ENCODE measurements at places on chromosomes 1 and 21.
A peak's percentile ranks its signal among the peaks of the same experiment; 100 is the strongest.

DNA sequence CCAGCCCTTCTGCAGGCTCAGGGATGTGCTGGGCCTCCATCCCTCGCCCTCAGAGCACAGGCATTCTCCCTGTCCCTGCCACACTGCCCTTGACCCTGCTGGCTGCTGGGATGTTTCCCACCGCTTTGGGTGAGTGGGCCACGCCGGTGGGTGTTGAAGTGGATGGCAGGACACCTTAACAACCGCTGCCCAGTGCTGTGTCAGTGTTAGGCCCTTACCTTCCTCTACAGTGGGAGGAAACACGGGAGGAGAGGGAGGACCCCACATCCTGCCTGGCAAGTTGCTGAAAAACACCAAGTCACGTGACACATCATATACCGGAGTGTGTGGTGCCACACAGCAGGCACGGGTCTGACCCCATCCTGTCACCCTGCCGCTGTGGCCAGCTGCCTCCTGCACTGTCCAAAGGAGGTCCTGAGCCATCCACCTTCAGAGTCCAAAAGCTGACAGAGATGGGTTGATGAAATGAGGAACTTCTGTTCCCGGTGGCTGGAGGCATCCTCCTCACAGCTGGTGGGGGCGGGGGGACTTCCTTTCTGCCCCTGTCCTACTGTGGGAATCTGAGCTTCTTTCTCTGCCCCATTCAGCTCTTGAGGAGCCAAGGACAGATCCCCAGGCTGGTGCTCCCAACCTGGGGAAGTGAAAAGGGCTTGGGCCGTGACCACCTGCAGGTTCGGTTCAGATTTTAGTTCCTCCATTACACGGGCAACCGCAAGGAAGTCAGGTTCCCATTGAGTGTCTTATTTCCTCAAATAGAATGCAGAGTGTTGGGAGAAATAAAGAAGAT, 3.2 kb upstream of the THEMIS2 start:
- DNase-seq: no peak

- DNase-seq: no peak
Observed at GRCh38 chr21:34574601-34575529, 40.0 kb downstream of the RCAN1 start.

- DNase-seq: no peak
Observed at GRCh38 chr1:111602302-111602701, 17.3 kb upstream of the RAP1A start.

GRCh38 chr21:17901458-17902079, 82.4 kb upstream of the C21orf91 start:
- no peak for DNase-seq

GRCh38 chr21:45470087-45470515, 65.1 kb downstream of the COL18A1 start:
- no peak for DNase-seq

DNA sequence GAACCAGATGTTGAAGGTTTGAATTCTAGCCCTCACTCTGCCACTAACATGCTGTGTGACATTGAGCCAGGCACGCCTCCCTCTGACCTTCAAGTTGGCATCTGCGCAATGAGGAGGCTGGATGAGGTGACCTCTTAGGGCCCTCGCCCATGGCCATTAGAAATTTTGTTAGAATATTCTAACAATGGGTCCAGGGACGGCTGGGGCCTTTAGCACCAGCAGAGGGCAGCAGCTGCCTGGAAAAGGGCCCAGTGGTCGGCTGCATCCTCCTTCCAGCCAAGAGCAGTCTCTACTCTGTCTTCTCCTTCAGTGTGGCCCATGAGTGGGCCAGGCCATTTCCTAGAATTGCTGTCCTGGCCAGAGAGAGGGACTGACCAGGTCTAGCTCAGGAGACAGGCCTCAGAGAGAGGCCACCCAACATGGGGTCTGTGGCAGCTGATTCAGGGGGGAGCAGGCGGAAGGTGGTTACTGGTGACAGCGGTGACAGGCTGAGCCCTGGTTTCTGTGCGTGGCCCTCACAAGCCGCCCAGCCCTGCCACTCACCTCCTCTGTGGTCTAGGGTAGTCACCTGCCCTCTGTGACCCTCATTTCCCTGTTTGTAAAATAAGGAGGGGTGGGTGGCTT, 101.3 kb upstream of the ACTL8 start:
- DNase-seq: no peak

GRCh38 chr1:3054474-3054873, 14.5 kb upstream of the PRDM16 start:
- no peak for DNase-seq

DNA sequence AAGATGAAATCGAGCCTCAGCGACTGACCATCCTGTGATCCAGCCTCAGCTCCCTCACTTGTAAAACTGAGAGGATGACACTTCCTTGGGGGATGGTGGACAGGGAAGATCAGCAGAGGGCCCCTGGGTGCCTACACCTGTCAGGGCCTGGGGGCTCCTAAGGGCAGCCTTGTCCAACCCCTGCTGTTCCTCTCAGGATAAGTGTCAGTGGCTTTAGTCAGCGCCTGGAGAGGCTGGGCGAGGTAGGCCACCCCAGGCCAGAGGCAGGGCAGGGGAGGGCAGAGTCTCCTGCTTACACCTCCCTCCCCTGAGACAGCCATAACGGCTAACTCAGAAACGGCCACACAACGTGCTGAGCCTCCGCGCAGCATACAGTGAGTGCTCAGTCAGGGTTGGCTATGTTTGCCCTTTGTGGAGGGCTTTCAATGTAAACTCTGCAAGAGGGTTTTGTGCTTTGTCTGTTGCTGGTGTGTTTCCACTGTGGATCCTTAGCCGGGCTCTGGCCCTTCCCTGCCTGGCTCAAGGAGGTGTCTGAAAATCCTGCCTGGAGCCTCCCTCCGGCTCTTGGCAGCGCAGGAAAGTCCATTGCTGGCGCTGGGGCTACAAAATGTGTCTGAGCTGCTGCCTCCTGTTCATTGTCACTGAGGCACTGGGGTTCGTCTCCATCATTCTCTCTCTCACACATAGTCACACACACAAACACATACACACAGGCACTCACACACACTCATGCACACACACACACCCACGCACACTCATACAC, 588.4 kb downstream of the PTPRU start:
- DNase-seq: no peak

- DNase-seq: no peak
Observed at GRCh38 chr1:178749581-178750166, 24.6 kb downstream of the RALGPS2 start.

GRCh38 chr1:66351913-66352312, 182.0 kb upstream of the SGIP1 start:
- DNase-seq: no peak

GRCh38 chr1:192476802-192477298, 98.7 kb upstream of the RGS1 start:
- no peak for DNase-seq

- DNase-seq: no peak
Observed at GRCh38 chr1:185694081-185694480, 40.1 kb upstream of the HMCN1 start.

DNA sequence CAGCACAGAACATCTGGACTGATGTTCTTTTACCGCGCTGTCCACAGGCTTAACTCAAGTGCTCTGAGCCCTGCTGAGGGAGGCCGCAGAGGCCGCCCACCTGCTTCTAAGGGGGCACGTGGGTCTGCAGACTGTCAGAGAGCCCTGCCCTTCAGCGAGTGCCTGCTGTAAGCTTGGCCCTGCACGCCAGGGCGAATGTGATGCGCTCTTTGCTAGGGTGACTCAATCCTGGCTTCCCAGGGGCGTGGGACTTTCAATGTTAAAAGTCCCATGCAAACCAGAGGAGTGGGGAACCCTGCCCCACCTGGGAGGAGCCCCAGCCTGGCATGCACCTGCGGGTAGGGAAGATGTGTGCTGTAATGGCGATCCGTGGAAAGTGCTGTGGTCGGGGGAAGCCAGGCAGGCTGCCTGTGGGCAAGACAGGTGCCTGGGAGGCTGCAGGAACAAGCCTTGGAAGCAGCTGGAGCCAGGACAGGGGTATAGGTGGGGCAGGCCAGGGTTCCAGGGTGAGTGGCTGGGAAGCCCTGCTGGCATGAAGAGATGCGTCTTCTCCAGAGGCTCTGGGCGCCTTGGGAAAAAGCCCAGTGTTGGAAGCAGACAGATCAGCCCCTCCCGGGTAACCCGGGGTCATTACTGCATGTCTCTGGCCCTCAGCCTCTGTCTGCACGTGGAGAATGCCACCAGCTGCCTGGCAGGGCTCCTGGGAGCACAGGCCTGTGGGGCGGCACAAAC, 594 bp upstream of the PANK4 start:
- no peak for DNase-seq

GRCh38 chr1:58782178-58783089, 1.4 kb downstream of the JUN start:
- DNase-seq: peak; percentile 45

GRCh38 chr1:171515299-171515698, 30.0 kb downstream of the PRRC2C start:
- no peak for DNase-seq

- no peak for DNase-seq
Observed at GRCh38 chr1:233675893-233676292, 62.0 kb downstream of the KCNK1 start.

DNA sequence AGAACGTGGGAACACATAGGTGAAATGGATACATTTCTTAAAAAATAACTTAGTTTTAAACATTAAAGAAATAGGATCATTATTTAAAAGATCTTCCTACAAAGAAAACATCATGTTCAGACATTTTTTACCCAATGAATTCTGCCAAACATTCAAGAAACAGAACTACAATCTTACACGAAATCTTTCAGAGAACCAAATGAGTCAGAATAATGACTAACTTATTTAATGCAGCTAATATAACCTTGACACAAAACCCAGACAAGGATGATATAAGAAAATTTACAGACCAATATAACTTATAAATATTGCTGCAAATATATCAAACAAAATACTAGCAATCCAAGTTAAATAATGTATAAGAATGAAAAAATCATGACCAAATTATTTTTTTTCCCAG, 220.1 kb upstream of the KCNK2 start:
- no peak for DNase-seq

GRCh38 chr1:194176212-194176611, 989.8 kb upstream of the B3GALT2 start:
- no peak for DNase-seq

- no peak for DNase-seq
Observed at GRCh38 chr1:191892716-191893115, 265.5 kb upstream of the RGS18 start.

- no peak for DNase-seq
Observed at GRCh38 chr1:94329276-94329675, 88.9 kb upstream of the ABCD3 start.

- DNase-seq: no peak
Observed at GRCh38 chr1:80629304-80629837, 1171.4 kb upstream of the ADGRL2 start.

DNA sequence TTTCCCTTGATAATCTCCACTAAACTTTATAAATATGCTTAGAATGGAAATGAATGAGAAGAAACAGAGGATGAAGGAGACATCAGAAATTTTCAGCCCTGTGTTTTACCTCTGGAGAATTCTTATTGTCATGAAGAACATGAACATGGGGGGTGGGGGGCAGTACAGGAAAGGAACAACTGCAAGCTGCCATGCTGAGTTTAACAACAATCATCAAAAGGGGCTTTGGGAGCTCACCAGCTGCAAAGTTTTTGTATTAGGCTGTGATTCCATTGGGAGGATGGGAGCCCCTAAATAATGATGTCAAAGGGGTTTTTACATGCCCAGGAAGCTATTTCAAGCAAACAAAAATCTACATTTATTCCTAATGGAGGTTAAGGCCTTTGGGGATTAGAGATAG, 103.3 kb downstream of the AKT3 start:
- DNase-seq: no peak

GRCh38 chr1:45526135-45526644, 4.5 kb upstream of the PRDX1 start:
- no peak for DNase-seq

GRCh38 chr1:203369666-203370065, 18.7 kb upstream of the FMOD start:
- no peak for DNase-seq

DNA sequence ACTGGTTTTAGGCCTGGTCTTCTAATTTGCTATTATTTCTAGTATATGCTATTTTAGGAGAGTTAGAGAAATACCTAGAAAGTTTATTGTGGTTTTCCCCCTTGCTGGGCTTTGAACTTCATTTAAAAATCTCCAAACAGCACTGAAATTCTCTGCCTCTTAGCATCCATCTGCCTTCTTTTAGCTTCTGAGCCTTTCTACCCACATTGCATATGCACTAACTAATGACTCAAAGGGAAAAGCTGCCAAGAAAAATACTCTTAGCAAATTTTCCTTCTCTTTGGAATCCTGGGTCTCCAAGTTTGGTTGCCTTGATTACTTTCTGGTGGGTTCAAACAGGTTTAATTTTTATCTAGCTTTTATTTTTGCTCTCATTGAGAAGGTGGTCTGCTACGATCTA, 408.4 kb upstream of the PTBP2 start:
- DNase-seq: no peak

- DNase-seq: no peak
Observed at GRCh38 chr1:5947978-5948680, 44.1 kb downstream of the NPHP4 start.

DNA sequence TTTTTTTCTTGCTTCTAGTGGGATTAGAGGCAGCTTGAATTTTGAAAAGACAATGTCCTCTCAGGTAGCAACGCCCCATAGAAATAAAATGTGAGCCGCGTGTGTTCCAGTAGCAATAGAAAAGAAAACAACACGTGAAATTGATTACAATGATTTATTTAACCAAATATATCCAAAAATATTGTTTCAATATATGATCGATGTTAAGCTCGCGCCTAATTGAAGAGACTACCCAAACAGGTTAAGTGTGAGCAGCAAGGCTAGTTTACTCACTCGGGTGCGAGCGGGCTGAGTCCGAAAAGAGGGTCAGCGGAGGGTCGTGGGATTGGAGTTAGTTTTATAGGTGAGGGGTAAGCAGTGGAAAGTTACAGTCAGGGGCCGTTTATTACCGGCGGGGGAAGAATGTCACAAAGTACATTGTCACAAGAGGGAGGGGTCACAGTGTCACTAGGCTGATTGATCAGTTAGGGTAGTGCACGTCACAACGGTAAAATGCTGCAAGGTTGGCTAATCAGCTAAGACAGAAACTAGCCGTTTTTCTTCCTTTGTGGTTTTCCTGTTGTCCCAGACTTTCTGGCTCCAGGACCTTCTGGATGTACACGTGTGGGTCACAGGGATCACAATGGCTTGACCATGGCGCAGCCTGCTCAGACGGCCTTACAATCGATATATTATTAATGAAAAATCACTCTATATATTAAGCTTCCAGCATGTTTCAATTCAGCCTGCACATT, 697 bp upstream of the ZNF670 start:
- no peak for DNase-seq

DNA sequence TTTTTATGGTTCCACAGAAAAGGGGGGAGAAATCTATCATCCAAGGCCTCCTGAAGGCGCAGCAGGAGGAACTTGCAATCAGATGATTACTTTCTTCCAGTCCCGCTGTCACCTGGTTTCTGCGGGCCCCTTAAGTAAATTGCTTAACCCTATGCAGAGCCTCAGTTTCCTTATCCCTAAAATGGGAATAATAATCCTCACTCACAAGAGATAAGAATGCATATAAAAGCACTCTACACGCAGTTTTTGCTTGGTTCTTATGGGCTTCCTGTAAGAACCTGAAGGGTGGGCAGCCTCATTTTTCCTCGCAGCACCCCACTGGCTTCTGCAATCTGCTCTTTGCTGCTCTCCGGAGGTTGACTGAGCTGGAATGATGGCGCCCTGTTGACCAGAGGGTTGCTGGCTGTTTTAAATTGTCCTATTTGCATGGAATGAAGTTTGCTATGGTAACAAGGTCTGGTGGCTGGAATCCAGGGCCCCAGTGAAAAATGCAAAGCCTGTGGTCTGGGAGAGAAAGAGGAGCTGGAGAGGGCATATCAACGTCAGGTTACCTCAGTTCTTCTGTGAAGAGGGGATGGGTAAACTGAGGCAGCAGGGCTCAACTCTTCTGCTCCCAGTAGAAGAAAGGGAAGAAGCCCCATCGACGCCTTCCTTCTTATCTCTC, 1.0 kb upstream of the KAZN start:
- no peak for DNase-seq
